Smooth muscle cell of the pulmonary artery (primary cell): ENCODE measurements at places on chromosomes 6 and 20. TPM values are rescaled to one million over a fixed set of nuclear protein-coding genes. Genes with fewer than 3 reads are reported as not detected.

The ZNF322 gene
- 12.1 and 13.9 TPM in 2 replicates for total RNA-seq

The KHDRBS2 gene
- not detected in 2 replicates for total RNA-seq

The WFDC5 gene
- not detected in 2 replicates for total RNA-seq

The YTHDF1 gene
- total RNA-seq: 21.3 and 24.2 TPM in 2 replicates

The PSORS1C1 gene
- 2.0 and 3.6 TPM in 2 replicates for total RNA-seq

The C20orf141 gene
- total RNA-seq: not detected in 2 replicates

The CST8 gene
- not detected in 2 replicates for total RNA-seq

The MROH8 gene
- total RNA-seq: 0.59 and 1.5 TPM in 2 replicates

The WFDC8 gene
- 0.20 TPM in 1 of 2 replicates, not detected in the other for total RNA-seq

The TTK gene
- 2.5 and 7.7 TPM in 2 replicates for total RNA-seq

The PDE10A gene
- total RNA-seq: 8.5 and 16.0 TPM in 2 replicates

The NELFCD gene
- total RNA-seq: 46.8 and 58.9 TPM in 2 replicates

The FLRT3 gene
- total RNA-seq: 0.52 and 0.76 TPM in 2 replicates

The HLA-DRA gene
- 0.07 and 5.2 TPM in 2 replicates for total RNA-seq

The FAXC gene
- 0.26 and 0.59 TPM in 2 replicates for total RNA-seq

The BACH2 gene
- total RNA-seq: 0.07 and 0.17 TPM in 2 replicates

The TBC1D20 gene
- total RNA-seq: 57.3 and 63.1 TPM in 2 replicates

The LHFPL5 gene
- total RNA-seq: not detected in 2 replicates

The ABHD16A gene
- total RNA-seq: 47.6 and 50.4 TPM in 2 replicates

The MTFR2 gene
- 0.33 and 0.46 TPM in 2 replicates for total RNA-seq

The PTPN1 gene
- 24.2 and 28.1 TPM in 2 replicates for total RNA-seq

The LSM2 gene
- 16.7 and 16.9 TPM in 2 replicates for total RNA-seq

The OR2H1 gene
- not detected in 2 replicates for total RNA-seq

The NPEPL1 gene
- 19.4 and 28.2 TPM in 2 replicates for total RNA-seq

The ENPP1 gene
- 4.8 and 37.4 TPM in 2 replicates for total RNA-seq

The IL20RA gene
- 0.07 and 0.20 TPM in 2 replicates for total RNA-seq

The DEFB110 gene
- total RNA-seq: not detected in 2 replicates

The STX11 gene
- total RNA-seq: 0.85 and 1.6 TPM in 2 replicates

The PRSS35 gene
- total RNA-seq: 4.2 and 4.7 TPM in 2 replicates

The EIF2S2 gene
- total RNA-seq: 94.5 and 97.0 TPM in 2 replicates

The NR2E1 gene
- total RNA-seq: not detected in 2 replicates

The ZFP57 gene
- total RNA-seq: 0.07 TPM in 1 of 2 replicates, not detected in the other

The TULP1 gene
- not detected in 2 replicates for total RNA-seq

The NKX2-4 gene
- not detected in 2 replicates for total RNA-seq

The GJA1 gene
- total RNA-seq: 495 and 563 TPM in 2 replicates

The CCM2L gene
- 0.07 TPM in 1 of 2 replicates, not detected in the other for total RNA-seq

The DSP gene
- total RNA-seq: 11.4 and 13.2 TPM in 2 replicates

The PEX3 gene
- total RNA-seq: 22.4 and 23.2 TPM in 2 replicates

The KIFC1 gene
- total RNA-seq: 2.1 and 5.0 TPM in 2 replicates

The CDS2 gene
- total RNA-seq: 28.0 and 29.6 TPM in 2 replicates

The UBE2V1 gene
- 43.2 and 46.7 TPM in 2 replicates for total RNA-seq

The C20orf204 gene
- 0.65 and 0.76 TPM in 2 replicates for total RNA-seq

The KPNA5 gene
- 9.7 and 10.8 TPM in 2 replicates for total RNA-seq

The SUMO4 gene
- total RNA-seq: 1.2 and 1.7 TPM in 2 replicates

The DNAH8 gene
- total RNA-seq: under 0.01 TPM in 1 of 2 replicates, not detected in the other
